ENCODE measurements at places on chromosomes 12 and 14. TPM values are rescaled to one million over a fixed set of nuclear protein-coding genes. Genes with fewer than 3 reads are reported as not detected.
A peak's percentile ranks its signal among the peaks of the same experiment; 100 is the strongest.

The TAS2R31 gene
- 19.6 TPM for total RNA-seq

The RDH5 gene
- 40.0 TPM for total RNA-seq

The NEUROD4 gene
- total RNA-seq, result not detected

The SERPINA10 gene
- not detected for total RNA-seq

The SERPINA1 gene
- 315 TPM for total RNA-seq

The INHBC gene
- total RNA-seq, result not detected

The KLRG1 gene
- total RNA-seq, result 1.3 TPM

The ETNK1 gene
- total RNA-seq, result 168 TPM

The TEAD4 gene
- not detected for total RNA-seq

The KRT2 gene
- not detected for total RNA-seq

The ADAM20 gene
- not detected for total RNA-seq

The ESPL1 gene
- 6.7 TPM for total RNA-seq

The KLHL28 gene
- total RNA-seq, result 20.6 TPM

The CMTM5 gene
- total RNA-seq, result 1.3 TPM

The CNTN1 gene
- total RNA-seq, result 12.6 TPM

The CCDC175 gene
- not detected for total RNA-seq

The MYF5 gene
- not detected for total RNA-seq

The TMEM117 gene
- total RNA-seq, result 52.5 TPM

The OR6C2 gene
- not detected for total RNA-seq

The VRTN gene
- total RNA-seq, result not detected

The KRT80 gene
- total RNA-seq, result 0.37 TPM

DNA sequence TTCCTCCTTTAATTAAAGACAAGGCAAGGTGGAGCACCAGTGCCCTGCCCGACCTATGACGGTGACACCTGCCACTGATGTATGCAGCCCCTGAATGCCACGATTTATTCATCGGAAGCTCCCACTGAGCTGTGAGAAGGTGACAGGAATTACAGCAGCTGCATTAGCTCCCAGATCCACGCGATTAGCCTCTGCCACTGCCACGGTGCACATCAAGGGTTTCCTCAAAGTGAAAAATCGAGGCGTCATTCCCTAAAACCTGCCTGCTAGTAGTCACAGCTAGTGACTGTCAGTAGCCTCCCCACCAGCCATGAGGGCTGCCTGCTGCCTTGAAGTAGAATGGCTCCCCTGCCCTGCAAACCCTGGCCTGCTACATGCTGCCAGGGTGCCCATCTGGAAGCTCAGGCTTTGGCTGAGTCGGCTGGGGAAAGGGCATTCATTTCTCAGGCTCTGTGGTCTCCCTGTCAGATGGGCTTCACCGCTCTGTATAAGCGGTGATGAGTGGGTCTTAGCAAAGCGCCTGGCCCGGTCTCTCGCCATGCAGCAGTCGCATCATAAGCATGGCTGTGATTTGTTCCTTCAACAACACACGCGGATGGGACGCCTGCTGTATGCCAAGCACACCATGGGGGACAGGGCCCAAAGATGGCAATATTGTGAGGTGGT lies 8.2 kb upstream of the BCL11B start:
- no peak for DNase-seq

DNA sequence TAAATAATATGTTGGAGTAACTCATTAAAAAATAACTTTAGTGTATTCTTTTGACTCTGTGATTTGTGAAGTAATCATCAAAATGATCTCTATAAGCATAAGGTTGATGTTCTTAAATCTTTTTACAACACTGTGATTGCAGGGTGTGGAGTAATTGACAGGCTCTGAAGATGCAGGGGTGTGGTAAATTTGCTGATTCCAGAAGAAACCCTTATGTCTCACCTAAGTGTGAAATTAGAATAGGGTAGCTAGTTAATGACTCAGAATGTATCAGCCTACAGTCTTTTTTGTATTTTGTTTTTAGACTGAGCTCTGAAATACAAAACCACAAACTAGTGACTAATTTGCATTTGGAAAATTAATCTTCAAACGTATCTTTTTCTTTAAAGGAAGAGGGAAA lies 5.9 kb downstream of the PRPF39 start:
- no peak for DNase-seq

GRCh38 chr12:49293056-49293956 lies 1.6 kb upstream of the PRPH start:
- peak; percentile 75 for DNase-seq

DNA sequence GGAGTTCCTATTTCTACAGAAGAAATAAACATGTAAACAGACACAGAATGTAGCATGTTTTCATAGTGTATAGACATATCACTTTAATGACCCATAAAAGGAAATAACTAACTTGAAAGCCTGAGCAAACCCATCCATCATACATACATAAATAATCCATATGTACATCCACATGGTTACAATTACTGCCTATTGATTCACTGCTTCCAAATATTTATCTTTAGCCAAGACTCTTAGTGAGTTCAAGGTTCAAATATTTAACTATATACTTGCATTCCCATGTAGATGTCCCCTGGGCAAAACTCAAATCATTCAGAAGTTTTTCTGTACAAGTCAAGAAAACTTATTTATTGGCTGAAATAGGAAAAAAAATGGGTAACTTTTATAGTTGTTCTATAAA lies 95.4 kb downstream of the CCER1 start:
- no peak for DNase-seq

- no peak for DNase-seq
Observed at GRCh38 chr12:100427078-100427477, 46.6 kb upstream of the NR1H4 start.

DNA sequence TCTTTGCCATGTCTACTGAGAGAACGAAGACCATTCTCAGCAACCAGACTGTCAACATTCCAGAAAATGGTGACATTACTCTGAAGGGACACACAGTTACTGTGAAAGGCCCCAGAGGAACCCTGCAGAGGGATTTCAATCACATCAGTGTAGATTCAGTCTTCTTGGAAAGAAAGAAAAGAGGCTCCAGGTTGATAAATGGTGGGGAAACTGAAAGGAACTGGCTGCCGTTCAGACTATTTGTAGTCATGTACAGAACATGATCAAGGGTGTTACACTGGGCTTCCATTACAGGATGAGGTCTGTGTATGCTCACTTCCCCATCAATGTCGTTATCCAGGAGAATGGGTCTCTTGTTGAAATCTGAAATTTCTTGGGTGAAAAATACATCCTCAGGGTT lies 29.7 kb upstream of the PSMA6 start:
- DNase-seq, result no peak

DNA sequence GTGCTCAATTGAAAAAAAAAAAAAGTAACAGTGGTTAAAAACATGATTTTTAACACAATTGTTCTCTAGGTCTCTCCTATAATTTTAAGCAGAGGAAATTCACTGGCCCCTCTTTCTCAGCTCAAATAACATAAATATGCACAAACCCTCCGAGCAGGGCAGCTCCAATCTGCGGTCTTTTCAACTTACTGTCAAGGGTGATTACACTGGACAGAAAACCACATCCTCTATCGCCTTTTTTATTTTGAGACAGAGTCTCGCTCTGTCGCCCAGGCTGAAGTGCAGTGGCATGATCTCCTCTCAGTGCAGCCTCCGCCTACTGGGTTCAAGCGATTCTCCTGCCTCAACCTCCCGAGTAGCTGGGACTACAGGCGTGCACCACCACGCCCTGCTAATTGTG lies 16.5 kb upstream of the GABARAPL1 start:
- no peak for DNase-seq

GRCh38 chr14:99803803-99804202 lies 10.6 kb downstream of the EML1 start:
- no peak for DNase-seq

DNA sequence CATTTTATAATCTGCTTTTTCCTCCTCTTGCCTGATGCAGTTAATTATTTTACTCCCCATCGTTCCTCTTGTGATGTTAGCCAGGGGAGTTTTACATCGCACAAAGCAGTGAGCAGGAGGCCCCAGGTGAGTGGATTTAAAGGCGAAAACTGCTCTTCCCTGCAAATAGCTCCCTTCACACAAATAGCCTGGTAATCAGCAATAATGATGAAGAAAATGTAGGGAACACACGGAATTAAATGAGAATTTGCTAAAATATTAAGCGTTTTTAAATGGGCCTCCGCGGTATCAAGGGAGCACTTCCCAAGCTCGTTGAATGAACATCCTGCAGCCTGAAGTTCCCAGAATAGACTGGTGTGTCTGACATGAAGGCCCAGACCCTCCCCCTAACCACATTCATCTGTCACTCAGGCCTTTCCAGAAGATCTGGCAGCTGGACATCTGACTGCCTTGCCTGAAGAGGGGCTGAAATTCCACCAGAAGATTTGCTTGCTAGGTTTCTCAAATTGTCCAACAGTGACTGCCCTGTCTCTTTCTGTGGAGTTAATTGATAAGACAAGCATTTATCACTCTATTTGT lies 127.2 kb downstream of the CCDC60 start:
- DNase-seq, result no peak

GRCh38 chr12:121240484-121241101 lies 30.7 kb downstream of the P2RX4 start:
- DNase-seq, result peak; percentile 58

DNA sequence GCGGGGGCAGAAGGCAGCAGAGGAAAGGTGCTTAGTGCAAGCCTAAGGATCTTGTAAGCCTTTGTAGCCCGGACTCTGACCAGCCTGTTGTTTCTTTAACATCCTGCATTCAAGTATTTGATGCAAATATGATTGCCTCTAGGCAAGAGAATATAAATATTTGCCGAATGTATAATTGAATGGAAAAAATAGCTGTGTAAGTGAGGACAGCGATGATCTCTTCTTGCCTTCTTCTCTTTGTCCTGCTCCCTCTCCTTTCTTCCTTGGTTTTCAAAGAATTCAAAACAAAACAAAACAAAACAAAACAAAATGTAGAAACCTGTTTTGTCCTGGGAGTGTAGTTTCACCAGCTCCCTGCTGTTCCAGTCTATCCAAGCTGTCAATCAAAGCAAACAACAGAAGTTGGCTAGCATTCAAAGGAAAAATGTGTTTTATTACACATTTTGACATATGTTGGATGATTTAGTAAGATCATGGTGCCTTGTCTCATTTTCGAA lies 74.9 kb upstream of the CPM start:
- no peak for DNase-seq

DNA sequence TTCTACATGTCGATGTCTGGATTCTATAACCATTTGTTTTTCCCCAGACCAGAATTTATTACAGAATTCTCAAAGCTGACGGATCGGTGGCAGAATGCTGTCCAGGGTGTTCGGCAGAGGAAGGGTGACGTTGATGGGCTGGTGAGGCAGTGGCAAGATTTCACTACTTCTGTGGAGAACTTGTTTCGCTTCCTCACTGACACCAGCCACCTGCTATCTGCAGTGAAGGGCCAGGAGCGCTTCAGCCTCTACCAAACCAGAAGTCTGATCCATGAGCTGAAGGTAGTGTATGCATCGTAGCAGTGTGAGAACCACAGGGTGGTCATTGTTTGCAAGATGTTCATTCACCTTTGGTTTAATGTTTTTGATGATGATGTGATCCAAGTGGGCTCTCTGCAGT lies 124.0 kb downstream of the ESR2 start:
- DNase-seq, result no peak

- DNase-seq, result no peak
Observed at GRCh38 chr12:87155621-87156020, 873.6 kb downstream of the C12orf50 start.

DNA sequence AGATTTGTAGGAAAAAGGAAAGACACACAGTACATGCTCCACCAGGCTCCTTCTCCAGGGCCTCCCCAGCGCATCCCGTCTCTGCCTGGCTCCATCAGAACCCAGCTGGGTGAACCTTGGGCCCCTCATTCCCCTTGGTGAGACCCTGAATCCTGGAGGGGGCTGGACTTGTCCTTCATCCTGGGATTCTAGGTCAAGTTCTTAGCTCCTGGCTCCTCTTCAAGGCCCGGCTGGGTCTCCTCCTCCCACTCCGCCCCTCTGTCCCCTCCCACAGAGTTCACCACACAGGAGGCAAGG lies 49.2 kb downstream of the PSMA6 start:
- no peak for DNase-seq

- no peak for DNase-seq
Observed at GRCh38 chr12:42789808-42790760, 200.5 kb upstream of the PRICKLE1 start.

- no peak for DNase-seq
Observed at GRCh38 chr12:132178801-132179401, 34.6 kb downstream of the NOC4L start.

- no peak for DNase-seq
Observed at GRCh38 chr14:76880449-76880848, 54.2 kb downstream of the LRRC74A start.

DNA sequence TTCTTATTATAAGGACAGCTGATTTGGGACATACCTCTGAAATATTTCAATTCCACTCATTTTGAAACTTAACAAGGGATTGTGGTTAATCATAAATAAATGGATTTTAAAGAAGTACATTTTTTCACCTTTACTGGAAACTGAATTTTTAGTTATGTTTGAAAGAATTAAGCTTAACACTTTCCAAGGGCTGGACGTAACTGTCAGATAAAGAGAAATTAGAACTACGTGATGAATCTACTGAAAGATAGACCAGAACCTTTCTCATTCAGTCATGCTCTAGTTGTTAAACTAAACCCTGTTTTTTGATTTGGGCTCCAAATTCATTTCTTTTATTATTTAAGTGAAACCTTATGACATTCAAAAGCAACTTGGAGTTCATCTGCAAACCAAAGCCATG lies 1892.1 kb upstream of the SEL1L start:
- DNase-seq, result no peak

GRCh38 chr14:99256483-99256874 lies 15.5 kb downstream of the BCL11B start:
- DNase-seq, result no peak

GRCh38 chr12:48342980-48343379 lies 7.7 kb downstream of the ZNF641 start:
- no peak for DNase-seq

All from stomach (tissue), 19 donors.